AML-193 (cell line): ENCODE measurements at places on chromosomes 6 and 20.

GRCh38 chr6:44234101-44235025 lies 11.0 kb downstream of the SLC29A1 start:
- peak; percentile 29 for DNase-seq

- DNase-seq, result no peak
Measured at GRCh38 chr6:38366234-38366633, 273.5 kb downstream of the BTBD9 start.

DNA sequence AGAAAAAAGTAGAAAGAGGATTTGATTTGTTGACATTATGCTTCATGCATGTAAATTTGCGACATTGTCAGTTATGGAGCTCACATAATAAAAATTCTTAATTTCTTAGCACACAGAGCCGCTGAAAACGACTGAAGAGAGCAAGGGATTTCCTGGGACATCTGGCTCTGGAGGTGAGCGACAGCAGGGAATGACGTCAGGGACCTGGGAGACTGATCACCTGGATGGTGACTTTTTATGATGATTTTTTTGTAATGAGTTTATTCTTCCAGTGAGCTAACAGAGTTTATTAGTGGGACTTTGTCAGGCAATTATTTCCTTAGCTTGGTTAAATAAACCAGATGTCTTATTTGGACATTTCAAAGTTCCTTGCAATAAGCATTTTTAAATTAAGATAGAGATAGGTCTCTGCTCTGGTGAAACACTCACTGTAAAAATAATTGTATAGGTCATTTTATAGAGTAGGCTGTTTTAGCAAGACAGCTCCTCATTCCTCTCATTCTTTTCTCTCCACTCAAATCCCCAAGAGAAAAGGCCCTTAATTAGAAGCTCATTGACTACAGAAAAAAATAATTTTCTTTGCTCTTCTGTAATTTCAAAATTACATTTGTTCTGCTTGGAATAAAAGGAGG lies 19.4 kb downstream of the TMEM200A start:
- no peak for DNase-seq

- DNase-seq, result no peak
Measured at GRCh38 chr20:10022625-10023024, 12.2 kb upstream of the ANKEF1 start.

DNA sequence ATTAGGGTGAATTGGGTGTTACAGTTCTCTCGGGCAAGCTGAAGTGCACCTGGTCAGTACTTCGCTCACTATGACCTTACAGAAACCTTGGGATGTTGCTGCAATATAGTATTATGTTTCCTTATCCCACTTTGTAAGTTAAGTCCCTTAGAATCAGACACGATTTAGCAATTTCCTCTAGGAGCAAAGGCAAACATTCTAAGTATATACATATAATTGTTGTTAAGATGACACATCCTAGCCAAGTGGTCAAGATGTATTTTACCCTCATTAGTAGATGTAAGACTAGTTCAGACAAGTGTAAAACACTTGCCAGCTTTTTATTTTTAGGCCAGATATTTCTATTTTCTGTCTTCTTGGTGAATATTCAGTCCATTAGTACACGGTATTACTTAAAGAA lies 31.1 kb upstream of the RGS17 start:
- DNase-seq, result no peak

DNA sequence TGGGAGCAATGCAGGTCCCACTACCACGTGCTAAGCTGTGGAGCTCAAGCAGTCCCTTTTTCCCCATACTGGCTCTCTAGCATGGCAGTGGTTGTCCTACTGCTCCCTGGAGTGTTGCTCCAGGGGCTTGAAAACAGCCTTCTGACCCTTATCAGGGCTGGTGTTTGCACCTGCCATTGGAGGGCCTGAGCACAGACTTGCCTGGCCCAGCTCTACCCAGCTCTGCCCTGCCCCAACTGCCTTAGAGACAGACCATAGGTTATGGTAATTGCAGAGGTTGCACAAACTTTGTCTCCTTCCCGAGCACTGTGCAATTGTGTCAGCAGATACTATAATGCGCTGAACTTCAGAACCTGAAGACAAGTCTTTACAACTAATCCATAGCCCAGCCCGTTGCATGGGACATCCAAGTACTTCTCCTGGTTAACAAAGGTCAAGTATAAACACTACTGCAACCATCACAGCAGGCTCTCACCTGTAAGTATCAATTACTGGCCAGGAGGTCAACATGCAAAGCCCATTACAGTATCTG lies 58.7 kb downstream of the PDSS2 start:
- no peak for DNase-seq

GRCh38 chr20:54173653-54174456 lies at the start of gene CYP24A1:
Gene CYP24A1 (minus strand): TSS chr20:54173986. CDS start chr20:54173579, 407 bp downstream.
- no peak for DNase-seq

GRCh38 chr20:5550733-5551529 lies 199.3 kb upstream of the SHLD1 start:
- no peak for DNase-seq

DNA sequence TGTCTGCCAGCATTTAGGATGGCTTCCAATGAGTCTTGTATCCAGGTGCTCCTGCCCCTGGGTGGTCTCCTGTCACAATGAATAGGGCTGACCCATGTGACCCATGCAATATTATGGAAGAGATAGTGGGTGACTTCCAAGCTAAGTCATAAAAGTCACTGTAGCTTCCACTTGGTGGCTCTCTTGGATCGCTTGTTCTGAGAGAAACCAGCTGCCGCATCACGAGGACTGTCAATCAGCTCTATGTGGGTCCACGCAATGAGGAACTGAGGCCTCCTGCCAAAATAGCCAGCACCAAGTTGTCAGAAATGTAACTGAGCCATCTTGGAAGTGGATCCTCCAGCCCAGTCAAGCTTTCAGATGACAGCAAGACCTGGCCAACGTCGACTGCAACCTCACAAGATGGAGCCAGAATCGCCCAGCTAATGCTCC lies 14.9 kb upstream of the MATN4 start:
- DNase-seq, result peak; percentile 86

- DNase-seq, result no peak
Measured at GRCh38 chr20:16433293-16433580, 140.0 kb downstream of the KIF16B start.

GRCh38 chr6:3392930-3393835 lies 63.7 kb downstream of the SLC22A23 start:
- DNase-seq, result no peak

DNA sequence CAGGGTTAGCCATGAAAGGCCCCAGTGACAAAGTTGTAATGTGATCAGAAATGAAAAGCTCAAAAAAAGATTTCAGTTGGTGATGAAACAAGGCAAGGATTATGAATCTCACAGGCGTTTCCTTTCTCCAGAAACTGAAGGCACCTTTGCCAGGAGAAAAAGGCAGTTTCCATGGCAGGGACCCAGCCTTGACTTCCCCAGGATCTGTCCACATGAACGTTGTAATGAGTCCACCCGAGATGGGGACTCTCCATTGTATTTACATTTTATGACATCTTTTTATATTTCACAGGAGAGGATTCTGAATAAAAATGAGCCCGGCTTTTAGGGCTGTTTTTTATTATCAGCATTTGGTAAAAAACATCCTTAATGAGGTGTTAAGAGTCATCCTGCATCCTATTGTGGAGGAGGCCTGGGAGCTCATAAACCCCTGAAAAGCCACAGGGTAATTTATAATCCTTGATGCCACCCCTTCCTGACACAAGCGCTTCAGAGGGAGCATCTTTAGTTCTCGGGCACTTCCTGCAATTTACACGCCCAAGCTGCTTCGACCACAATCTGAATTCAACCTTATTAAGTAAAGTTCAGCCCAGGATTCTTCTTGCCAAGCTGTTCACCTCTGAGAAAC lies 74.1 kb upstream of the SALL4 start:
- DNase-seq, result no peak

DNA sequence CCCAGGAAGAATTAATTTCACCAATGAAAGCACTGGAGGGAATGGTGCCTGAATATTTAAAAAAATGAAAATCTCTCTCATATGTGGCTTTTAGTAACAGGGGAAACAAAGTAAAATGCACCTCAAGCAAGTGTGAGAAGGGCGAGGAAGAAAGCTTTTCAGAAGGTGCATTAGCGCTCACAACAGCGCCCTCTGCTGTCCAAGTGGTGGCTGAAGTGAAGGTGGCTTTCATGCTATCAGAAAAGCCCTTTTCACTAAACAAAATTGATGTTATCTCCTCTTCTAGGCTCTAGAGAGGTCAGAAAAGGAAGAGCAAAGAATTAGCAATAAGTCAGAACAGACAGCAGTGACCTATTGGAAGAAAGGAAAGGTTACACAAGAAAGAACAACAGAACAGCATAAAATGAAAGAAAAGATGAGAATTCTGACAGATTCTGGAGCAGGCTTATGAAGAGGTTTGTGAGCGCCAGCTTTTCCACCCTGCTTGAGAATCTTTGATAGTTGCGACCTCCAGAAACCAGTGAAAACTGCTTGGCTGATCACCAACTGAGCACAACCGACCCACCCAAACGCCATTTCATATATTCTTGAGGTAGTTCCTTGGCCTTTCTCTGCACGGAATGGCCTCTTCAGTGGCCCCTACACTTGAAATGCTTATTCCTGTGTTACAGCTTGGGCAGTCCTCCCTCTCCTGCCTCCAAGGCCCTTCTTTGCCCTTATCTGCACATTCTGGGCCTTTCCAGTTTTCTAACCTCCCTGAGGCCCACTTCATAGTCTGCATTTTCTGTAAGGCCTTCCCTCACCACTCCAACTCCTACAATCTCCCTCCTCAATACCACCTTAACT lies 45.3 kb downstream of the SMLR1 start:
- peak; percentile 55 for DNase-seq

DNA sequence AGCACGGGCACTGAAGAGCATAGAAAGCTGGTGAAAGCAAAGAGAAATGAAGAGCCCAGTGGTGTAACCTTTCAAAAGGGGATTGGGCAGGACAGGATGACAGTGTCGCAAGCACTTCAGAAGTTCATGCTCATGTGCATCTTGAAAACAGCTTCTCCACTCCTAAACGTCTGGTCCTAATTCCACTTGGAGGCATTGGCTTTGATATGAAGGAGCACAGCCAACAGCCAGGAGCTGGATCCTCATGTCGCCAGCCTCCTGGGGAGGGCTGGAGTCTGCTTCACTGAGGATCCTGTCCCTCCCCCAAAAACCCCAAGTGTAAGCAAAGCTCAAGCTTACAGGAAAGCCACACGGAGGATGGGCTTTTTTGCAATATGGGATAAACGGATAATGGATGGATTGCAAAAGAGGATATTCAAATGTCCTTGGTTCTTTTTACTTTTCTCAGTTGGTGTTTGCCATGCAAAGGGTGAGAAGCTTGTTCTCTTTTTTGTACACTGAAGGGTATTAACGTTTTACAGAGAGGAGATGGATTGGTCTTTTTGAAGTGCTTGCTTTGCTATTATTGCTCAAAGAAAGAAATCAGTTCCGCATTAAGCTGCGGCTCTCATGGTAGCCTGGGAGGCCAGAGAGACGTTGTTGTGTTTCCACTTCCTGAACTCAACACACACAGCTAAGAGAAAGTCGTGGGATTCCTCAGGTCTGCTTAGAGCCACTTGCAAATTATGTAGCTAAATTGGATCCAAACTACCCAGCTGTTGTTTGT lies 92.2 kb downstream of the SIM1 start:
- DNase-seq, result peak; percentile 35

- peak; percentile 69 for DNase-seq
Measured at GRCh38 chr6:159852877-159853276, 37.9 kb upstream of the MAS1 start.

DNA sequence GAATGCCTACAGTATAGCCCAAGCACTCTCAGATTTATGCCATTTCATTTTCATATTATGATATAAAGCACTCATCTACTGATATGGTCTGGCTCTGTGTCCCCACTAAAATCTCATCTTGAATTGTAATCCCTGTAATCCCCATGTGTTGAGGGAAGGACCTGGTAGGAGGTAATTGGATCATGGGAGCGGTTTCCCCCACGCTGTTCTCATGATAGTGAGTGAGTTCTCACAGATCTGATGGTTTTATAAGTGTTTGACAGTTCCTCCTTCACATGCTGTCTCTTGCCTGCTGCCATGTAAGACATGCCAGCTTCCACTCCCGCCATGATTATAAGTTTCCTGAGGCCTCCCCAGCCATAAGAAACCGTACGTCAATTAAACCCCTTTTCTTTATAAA lies 171.7 kb downstream of the OTOR start:
- no peak for DNase-seq

- no peak for DNase-seq
Measured at GRCh38 chr6:133424359-133424758, 183.2 kb downstream of the EYA4 start.

- no peak for DNase-seq
Measured at GRCh38 chr6:123990376-123990775, 186.7 kb downstream of the NKAIN2 start.

GRCh38 chr20:10660661-10661060 lies 13.1 kb downstream of the JAG1 start:
- no peak for DNase-seq

- DNase-seq, result no peak
Measured at GRCh38 chr20:63060057-63060991, 53.6 kb upstream of the BHLHE23 start.

DNA sequence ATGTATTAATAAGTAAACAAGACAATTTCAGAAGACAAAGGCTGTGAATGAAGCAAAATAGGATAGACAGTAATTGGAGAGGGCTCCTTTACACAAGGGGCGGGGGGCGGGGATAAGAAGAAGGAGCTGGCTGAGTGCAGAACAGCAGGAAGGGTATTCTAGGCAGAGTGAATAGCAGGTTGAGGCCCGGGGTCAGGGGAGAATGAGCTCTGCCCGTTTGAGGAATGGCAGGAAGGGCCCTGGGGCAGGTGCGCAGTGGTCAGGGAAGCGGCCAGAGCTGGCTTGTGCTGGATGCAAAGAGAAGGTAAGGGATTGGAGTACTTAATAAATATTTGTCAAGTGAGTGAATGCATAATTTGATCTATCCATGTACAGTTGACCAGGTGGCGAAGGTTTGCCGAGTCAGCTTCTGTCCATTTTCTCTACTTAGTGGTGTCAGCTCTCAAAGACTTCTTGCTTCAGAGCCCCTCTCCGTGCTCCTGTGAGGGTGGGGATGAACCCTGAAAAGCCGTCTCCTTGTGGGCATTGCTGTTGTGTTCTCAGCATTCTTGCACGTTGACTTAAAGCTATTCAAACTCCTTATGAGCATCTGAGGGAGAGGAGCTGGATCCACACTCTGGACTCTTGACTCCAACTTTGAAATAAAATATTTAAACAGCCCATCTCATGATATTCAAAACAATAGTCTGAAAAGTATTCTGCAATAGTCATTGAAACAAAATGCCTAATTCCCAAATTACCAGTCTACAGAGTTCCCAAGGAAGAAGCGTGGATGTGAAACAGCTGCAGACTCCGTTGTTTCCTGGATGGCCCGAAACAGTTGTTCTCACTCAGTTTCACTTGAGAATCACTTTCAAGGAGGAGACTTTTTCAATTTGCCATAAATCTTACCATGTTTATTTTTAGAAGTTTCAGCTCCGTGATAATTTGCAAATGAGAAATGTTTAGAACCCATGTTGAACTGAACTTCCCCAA lies 105.1 kb downstream of the EDN3 start:
- no peak for DNase-seq

- peak; percentile 15 for DNase-seq
Measured at GRCh38 chr20:539191-539590, 4.4 kb downstream of the CSNK2A1 start.

GRCh38 chr6:37865504-37865903 lies 46.0 kb downstream of the ZFAND3 start:
- DNase-seq, result peak; percentile 22
